ENCODE measurements at places on chromosomes 4 and X. TPM values are rescaled to one million over a fixed set of nuclear protein-coding genes. Genes with fewer than 3 reads are reported as not detected.

PCSK1N gene
- not detected for total RNA-seq

ZIC3 gene
- total RNA-seq: not detected

RTL5 gene
- 2.9 TPM for total RNA-seq

TBC1D8B gene
- total RNA-seq: 6.5 TPM

ARX gene
- total RNA-seq: not detected

PLAC8 gene
- 142 TPM for total RNA-seq

PGRMC2 gene
- total RNA-seq: 28.3 TPM

DNA sequence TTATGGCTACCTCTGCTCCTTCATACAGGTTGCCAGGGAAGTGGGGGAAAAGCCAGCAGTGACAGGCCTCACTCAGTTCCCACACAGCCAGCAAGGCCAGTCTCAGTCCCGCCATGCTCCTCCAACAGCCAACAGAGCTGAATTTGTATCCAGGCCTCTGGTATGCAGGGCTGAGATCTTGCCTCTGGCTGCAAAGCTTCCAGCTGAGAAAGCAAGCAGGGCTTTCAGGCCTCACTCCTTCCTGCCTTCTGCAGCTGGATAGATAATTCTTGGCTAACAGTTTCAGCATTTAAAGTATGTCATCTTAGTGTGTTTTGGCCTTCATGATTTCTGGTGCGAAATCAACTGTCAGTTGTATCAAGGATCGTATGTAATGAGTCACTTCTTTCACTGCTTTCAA is 103.6 kb downstream of the GNL3L start:
- DNase-seq: no peak

- no peak for DNase-seq
Observed at GRCh38 chr4:47814618-47815295, 23.1 kb downstream of the CORIN start.

DNA sequence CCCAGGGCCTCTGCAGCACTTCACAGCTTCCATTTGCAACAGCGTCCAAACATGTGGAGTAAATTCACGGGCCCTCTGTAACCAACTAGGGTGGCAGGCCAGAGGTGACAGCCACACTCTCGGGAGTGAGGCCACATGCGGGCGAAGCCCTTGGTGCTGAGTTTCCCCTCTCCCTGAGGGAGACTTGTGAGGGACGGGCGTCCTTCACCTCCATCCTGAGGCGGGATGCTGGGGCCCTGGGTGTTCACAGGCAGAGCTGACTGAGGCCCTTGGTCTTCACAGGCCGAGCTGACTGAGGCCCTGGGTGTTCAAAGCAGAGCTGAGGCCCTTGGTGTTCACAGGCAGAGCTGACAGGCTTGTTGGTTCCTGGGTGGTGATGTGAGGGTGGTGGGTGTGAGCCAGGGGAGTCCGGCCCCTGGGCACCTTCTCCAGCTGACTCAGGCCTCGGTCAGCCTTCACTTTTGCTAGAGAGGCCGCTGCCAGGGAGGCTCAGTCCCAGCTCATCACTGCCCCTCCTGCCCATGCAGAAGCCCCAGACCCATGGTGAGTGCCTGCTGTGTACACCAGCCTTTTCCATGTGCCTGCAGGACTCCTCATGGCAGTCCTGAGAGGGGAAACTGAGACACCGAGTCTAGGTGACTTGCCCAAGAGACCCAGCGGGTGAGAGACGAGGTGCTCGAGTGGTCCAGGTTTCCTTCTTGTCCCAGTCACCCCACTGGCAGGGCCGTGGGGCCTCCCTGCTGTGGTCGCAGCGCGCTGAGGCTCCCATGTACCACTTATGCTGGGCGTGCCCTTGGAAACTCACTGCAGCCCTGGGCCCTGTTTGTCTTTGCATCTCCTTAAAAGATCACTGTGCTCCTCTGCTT is 8.5 kb downstream of the WFS1 start:
- DNase-seq: no peak

DNA sequence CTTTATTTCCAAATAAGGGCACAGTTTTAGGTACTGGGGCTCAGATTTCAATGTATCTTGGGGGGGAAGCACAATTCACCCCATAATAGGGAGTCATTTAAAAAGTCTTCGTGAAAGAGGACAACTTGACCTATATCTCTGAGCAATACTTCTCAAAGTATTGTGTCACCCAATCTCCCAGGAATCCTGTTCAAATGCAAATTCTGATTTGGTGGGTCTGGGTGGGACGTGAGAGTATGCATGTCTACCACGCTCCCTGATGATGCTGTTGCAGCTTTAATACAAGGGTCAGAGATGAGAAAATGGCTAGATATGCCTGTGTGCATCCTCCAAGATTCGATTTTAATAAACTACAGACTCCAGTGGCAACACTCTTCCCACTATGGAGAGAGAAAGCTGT is 514.8 kb downstream of the BCOR start:
- DNase-seq: no peak

DNA sequence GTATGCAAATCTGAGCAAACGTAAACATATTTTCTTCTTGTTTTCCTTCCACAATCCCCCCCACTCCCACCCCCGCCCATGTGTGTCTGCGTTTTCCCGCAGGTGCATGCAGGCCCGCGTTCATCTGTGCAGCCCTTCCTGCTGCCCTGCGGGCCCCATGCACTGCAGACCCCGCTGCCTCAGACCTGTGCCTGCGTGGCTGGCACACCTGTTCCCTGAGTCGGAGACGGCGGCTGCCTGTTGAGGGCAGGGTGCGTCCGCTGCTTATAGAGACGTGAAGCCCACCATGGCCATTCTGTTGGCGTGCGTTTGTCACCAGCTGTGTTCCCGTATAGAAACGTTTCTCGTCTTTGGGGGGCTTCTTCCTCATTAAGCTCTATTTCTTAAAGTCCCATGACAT is 51.5 kb downstream of the PCGF3 start:
- DNase-seq: no peak

GRCh38 chrX:54358424-54359211 is 772 bp upstream of the WNK3 start:
- DNase-seq: peak; percentile 30

DNA sequence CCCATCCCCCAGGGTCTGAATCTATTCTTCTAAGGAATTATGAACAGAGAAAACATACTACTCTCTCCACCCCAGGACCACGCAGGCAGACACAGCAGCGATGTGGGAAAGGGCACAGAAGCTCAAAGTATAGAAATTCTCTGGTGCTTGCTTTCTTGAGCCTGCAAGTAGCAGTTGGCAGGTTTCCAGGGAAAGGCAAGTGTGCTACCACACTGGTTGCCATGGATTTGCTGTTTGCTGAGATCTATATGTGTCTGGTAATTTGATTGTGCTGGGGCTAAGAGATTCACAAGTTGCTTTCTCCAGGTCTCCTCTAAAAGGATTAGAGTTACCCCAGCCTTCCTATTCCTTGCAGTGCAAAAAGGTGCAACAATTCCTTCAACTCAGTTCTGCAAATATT is 83.1 kb downstream of the GUCY2F start:
- no peak for DNase-seq

DNA sequence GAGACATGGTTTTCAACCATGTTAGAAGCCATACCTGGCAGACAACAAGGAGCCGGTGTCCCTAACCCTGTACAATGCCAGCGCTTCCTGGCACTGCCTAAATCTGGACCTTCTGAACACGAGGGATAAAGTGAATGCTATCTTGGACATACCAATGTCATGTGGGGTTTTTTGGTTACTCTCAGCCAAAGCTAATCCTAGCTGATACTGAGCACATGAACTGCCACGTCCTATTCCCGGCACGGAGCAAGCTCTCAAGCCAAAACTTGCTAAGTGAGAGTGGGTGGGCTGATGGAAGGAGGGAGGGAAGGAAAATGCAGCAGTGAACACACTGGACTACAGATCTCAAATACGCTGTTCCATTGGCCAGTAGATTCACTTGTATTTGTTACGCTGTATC is 226.1 kb downstream of the BCOR start:
- no peak for DNase-seq

DNA sequence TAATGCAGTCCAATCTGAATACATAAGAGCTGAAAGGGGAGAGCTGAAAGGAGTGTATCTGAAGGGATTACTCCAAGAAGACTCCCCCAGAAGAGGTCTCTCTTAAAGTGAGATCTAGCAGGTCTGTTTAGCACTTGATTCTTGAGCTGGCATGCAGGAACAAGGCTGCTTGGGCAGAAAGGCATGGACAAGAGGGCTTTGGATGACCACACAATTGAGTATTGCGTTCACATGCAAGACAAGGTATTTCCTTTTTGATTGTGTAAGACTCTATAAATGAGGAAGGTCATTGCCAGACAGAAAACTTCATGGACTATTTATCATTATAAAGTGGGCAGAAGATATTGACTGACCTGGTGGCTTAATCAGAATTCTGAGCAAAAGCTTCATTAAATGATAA is 145.5 kb upstream of the AFF2 start:
- no peak for DNase-seq

DNA sequence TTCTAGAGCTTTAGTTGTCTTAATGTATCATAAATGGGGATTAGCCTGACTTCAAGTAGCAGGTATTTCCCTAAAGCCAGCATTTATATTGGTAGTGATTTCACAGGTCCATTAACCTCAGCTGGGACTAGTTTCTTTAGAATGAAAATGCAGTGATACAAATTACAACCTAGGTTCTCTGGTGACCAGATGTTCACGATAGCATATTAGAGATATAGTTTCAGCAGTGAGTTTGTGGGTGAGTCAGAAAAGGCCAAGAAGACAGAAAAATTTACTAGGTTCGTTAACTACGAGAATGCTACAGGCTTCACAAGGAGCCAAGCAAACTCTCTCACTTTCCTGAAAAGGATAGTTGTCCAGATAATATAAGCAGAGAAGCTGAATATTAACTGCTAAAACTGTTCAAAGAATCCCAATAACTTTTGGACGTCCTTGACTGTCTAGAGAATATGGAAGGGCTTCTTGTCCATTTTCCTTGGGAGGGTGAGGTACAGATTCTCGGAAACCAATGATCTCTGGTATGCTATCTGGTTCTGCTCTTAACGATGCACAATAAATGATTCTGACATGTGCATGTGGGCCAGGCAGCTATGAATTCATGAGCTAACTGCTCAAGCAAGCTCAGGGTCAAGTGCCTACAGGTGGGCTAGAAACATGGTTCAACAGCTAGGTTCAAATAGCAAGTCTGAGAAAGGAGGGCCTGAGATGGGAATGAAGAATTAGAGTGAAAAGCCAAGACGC is 6.0 kb upstream of the SPCS3 start:
- no peak for DNase-seq

- DNase-seq: no peak
Observed at GRCh38 chr4:39032218-39033085, at the start of gene TMEM156. Gene TMEM156 (minus strand): TSS chr4:39032409. CDS start chr4:39032313, 96 bp downstream.

GRCh38 chr4:85784348-85784747 is 309.4 kb downstream of the ARHGAP24 start:
- DNase-seq: no peak

GRCh38 chrX:21948897-21949578 is 8.5 kb downstream of the SMS start:
- no peak for DNase-seq

- DNase-seq: no peak
Observed at GRCh38 chr4:152601156-152601555, 65.3 kb upstream of the FBXW7 start.

DNA sequence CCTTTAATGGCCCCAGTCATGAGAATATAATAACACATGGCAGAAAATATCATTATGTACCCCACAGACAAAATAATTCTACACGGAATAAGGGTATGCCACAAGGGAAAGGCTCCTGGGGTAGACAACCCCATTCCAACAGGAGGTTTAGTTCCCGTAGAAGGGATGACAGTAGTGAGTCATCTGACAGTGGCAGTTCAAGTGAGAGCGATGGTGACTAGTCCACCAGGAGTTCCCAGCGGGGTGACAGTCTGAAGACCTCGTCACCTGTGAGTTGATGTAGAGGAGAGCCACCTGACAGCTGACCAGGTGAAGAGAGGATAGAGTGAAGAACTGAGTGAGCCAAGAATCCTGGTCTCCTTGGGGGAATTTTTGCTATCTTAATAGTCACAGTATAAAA is 13.5 kb downstream of the MEPE start:
- DNase-seq: no peak

DNA sequence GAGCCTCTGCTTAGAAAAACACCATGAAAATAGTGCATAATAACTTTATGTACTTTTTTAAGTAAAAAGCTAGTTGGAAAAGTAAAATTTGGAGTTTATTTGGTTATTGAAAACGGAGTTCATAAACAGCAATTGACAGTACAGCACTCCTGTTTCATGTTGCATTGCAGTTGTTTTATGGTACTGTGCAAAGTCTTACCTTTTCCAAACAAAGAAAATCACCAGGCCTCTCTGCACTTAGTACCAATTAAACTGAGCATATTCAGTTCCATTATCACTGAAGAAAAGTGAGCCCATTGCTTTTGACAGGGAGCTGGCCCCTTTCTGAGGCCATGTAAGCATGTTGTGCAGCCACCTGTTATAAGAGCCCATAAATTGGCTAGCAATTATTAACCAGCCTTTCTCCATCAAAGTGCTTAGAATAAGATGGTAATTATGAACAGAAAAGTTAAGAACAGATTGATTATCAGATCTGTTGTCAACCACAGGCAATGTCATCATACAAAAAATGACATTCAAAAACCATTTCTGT is 376.6 kb upstream of the EMCN start:
- no peak for DNase-seq

GRCh38 chrX:99142745-99143144 is 1267.3 kb downstream of the PCDH19 start:
- no peak for DNase-seq
